NCI-H460 (cell line): ENCODE measurements at places on chromosomes 2 and 18.

DNA sequence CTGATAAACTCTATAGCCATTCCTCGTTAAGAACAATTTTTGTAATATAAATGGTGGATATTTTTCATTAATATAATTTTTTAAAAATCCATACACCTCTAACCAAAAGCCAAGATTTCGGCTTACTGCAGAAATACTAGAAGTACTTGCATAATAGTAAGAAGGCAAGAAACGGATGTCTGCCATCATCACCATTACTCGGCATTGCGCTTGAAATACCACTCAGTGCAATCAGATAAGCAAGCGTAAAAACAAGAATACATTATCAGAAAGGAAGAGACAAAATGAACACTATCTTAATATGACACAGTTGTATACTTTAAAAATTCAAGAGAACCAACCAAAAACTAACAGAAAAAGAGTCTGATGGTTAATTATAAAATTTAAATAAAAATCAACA lies 15.2 kb upstream of the BOLA3 start:
- no peak for DNase-seq

- no peak for DNase-seq
These were observed 229.8 kb downstream of the PIK3C3 start for GRCh38 chr18:42184685-42185477.

- no peak for DNase-seq
These were observed 32.4 kb downstream of the SLC35F5 start for GRCh38 chr2:113724010-113724409.

- no peak for DNase-seq
These were observed 20.5 kb downstream of the SLC3A1 start for GRCh38 chr2:44295633-44296359.

DNA sequence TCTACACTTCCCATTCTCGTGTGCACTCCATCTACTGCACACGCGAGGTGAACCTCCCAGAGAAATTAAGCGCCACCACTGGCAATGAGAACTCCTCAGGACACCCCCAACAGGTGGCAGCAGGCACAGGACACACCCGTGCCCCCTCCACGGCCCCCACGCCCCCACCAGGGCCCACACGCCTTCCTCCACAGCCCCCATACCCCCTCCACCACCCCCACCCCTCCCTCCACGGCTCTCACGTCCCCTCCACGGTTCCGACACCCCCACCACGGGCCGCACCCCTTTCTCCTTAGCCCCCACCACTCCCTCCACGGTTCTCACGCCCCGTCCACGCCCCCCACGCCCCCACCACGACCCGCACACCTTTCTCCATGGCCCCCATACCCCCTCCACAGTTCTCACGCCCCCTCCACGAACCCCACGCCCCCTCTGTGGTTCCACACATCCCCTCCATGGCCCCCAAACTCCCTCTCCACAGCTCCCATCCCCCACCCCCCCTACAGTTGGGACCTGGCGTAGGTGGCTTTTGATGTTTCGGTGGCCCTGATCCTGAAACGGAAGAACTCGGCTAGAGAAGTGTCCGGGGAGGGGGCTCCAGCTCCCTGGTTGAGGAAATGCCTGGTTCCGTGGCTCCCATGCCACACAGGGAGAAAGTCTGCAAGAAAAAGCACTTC lies 110.8 kb downstream of the ZNF516 start:
- no peak for DNase-seq

GRCh38 chr18:40163254-40163653 lies 1791.8 kb upstream of the PIK3C3 start:
- no peak for DNase-seq

DNA sequence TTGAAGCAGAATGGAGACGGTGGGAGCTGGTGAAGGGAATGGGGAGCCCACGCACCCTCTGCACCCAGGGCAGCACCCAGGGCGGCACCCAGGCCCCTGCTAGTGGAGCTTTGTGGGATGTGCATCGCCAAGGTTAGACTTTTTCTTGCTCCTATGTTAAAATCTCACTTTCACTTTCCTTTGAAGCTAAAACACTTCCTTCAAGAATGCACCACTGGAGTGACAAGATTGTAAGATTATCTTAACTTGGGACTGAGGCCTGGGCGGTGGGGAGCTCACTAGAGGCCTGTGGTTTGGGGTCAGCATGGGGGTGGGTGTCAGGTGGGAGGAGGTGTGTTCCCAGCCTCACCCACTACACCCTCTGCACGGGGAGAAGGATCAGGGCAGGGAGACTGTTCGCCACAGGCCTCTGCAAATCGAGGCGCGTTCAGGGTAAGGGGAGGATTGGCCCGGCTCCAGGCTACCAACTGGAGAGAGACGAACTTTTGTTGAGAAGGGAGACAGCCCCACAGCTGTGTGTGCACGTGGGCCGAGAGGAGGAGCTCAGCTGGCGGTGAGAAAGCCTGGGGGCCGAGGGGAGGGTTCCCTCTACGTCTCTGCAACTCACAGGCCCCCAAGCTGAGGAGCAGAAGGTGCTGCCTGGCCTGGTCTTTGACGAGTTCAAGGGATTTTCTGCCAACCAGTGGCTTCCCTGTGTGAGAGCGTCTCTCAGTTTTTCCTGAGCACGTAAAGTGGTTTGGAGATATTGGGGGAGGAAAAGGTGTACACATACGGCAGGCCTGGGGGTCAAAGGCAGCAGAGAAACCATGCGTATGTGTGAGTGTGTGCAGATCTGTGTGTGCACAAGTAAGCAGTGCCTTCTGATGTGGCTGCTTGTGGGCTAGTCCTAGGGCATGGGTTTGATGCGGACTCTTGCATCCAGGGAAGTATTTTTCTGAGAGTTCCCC lies 147.7 kb downstream of the KLHL29 start:
- no peak for DNase-seq
